ENCODE measurements at places on chromosomes 11 and 22.
A peak's percentile ranks its signal among the peaks of the same experiment; 100 is the strongest.

DNA sequence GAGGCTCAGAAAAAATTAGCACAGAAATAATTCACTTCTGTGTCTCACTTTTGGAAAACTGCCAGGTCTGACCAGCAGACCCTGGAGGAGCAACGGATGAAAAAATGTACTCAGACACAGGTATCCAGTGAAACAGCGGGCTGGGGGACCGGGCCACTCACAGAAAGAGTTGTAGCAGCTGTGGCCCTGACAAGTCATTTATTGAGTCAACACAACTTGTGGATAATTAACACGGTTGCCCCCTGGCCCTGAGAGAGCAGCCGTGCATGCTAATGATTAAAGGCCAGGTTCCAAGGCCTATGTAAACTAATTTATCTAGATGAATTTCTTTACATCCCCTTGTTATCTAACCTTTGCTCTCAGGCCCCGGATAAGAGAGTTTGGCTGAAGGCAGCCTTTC, 131.3 kb downstream of the AASDHPPT start:
- DNase-seq: peak; percentile 5

GRCh38 chr11:17845431-17845881, 110.9 kb downstream of the KCNC1 start:
- no peak for DNase-seq

- DNase-seq: peak; percentile 96
These were observed 18.1 kb upstream of the SCGB1A1 start for GRCh38 chr11:62400760-62401159.

GRCh38 chr11:15627560-15627959, 512.8 kb downstream of the INSC start:
- no peak for DNase-seq

DNA sequence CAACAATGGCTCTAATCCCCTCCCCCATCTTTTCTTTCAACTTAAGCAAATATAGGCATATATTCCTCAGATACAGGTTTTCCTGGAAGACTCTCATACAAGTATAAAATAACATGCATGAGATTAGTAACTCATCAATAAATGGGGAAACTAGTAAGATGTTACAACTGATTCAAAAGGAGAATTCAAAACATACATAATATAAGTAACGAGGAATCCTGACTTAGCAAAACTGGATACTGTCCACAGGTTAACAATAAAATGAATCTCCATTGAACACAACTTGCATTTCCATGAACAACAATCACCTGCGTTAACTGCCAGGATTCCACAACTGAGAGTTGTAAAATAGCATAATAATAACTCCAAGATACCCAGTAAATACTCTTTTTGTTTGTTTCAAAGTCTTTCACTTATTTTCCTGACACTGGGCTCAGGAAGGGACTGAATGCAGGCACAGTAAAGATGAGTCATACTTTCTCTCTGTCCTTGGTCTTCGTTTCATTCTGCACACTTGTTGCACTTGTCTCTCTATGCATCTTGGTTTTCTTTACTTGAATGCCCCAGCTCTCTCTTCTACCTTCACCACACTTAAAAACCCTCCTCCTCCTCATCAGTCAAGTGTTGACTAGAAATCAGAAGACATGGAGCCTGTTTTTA, 8.1 kb downstream of the APIP start:
- no peak for DNase-seq

- no peak for DNase-seq
These were observed 29.0 kb downstream of the DDX10 start for GRCh38 chr11:108693852-108694251.

GRCh38 chr11:67999201-67999629, 4.7 kb downstream of the UNC93B1 start:
- DNase-seq: no peak

GRCh38 chr11:10651656-10652361, 41.7 kb downstream of the IRAG1 start:
- DNase-seq: no peak

- DNase-seq: no peak
These were observed 301.8 kb upstream of the FAT3 start for GRCh38 chr11:91922846-91923245.

DNA sequence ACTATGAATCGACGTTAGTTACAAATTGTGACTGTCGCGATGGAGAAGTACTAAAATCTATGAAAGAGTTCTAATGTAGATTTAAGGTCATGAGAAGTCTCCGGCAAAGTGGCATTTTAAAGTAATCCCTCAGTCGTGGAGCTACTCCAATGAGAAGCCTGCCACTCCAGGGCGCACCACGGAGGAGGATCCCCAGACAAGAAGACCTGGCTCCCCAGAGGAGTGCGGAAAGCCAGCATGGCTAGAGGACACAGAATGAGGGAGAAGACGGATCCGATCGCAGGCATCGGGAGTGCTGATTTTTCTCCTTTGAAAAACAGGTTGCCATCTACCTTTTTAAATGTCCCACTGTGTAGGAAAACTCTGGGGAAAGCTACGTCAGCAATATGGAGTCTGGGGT, 141.6 kb upstream of the TEAD1 start:
- DNase-seq: no peak

DNA sequence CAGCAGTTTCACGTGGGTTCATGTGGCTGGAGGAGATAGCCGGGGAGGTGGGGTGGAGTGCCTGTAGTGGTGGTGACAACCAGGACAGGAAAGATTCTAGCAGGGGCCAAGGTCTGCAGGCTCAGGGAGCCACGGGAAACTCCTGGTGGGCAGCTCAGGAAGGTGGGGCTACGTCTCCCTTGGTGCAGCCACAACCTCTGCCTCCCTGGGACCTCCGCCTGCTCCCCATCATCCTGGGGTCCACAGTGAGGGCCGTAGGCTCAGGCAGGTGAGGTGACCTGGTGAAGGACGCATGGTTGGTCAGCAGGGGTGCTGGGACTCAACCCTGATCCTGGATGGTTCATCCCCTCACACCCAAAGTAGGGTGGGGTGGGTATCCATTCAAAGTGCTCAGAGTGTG, 524.1 kb downstream of the TBC1D22A start:
- no peak for DNase-seq

DNA sequence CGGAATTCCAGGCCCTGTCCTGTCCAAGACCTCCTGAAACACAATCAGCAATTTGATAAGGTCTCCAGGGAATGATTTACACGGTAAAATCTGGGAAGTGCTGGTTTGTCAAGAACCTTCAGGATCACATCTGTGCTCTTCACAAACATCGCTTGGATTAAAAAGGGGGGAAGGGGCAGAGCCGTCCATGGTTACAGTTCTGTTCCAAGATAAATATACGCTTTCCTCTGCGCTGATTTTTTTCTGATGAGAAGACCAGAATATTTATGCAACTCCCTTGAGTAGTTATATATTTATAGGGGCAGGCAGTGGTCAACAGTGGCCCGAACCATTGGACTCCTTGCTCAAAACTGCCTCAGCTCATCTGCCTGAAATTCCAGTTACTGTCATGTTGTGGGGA, 9.2 kb upstream of the APOL5 start:
- DNase-seq: no peak

DNA sequence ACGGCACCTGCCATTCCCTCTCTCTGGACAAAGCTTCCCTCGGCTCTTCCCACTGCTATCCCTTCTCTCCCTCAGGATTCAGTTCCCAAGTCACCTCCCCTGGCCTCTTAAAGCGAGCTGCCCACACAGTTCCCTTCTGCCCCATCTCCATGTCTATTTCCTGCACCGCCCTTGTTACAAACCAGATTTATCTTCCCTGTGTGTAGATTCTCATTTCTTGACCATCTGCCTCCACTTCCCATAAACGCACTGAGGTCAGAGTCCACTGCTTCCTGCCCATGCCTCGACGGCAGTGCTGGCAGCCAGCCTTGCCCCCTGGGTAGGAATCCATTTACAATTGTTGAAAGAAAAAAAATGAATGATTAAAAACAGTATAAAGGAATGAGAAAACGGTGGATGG, 11.6 kb upstream of the APOBEC3B start:
- DNase-seq: no peak

DNA sequence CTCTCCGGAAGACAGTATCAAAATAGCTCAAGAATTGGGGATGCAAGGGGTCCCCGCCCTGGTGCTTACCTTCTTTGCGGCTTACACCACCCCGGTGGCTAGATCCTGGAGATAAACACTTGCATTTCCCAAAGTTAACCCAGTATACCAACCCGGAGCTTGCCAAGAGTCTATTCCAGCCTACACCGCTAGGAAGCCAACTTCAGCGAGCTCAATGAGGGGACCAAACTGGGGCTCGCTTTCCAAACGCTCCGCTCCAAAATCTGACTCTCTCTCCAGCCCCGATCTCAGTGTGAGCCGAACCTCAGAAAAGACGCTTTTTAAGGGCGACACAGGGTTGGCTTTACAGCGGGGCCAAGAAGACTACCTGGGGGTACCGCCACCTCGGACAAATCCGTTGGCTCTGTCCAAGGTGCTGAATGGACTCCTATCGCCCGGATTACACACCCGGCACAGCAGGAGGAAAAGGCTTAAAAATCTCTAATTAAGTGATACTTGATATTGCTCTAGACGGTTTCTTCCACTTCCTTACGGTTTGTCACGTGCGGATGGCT, 20.1 kb upstream of the BDNF start:
- DNase-seq: peak; percentile 52

DNA sequence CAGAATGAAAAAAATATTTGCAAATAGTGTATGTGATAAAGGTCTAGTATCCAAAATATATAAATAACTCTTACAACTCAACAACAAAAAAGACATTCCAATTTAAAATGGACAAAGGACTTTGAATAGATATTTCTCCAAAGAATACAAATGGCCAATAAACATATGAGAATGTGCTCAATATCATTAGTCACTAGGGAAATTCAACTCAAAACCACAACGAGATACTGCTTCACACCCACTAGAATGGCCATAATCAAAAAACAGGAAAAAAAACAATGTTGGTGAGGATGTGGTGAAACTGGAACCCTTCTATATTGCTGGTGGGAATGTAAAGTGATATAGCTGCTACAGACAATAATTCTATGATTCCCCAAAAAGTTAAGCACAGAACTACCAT, 38.6 kb upstream of the RPS13 start:
- no peak for DNase-seq

- no peak for DNase-seq
These were observed 116.9 kb upstream of the LDLRAD3 start for GRCh38 chr11:35826949-35827348.

GRCh38 chr11:88353835-88354496, 16.4 kb upstream of the CTSC start:
- DNase-seq: no peak

GRCh38 chr11:23336961-23337360, 476.7 kb upstream of the CCDC179 start:
- DNase-seq: no peak

DNA sequence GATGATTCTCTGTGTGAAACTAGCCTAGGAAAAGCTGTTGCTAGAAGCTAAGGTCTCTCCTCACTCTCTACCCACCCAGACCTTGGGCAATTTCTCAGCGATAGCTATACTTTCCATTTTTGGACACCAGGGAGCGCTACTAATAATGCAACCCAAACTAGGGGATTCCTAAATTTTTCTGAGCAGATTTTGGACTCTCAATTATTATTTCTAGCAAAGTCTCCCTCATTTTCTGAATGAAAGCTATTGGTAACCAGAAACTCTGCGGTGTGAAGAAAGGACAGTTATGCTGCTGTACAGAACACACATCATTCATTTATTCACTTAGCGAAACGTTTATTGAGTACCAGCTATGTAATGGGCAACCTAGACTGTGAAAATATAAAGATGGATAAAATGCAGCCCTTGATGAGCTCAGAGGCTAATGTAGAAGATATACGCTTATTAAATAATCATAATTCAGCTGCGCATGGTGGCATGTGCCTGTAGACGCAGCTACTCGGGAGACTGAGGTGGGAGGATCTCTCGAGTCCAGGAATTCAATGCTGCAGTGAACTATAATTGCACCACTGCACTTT, 6.1 kb upstream of the STIM1 start:
- DNase-seq: peak; percentile 67

GRCh38 chr22:40982482-40983385, 31.6 kb downstream of the RBX1 start:
- DNase-seq: no peak

DNA sequence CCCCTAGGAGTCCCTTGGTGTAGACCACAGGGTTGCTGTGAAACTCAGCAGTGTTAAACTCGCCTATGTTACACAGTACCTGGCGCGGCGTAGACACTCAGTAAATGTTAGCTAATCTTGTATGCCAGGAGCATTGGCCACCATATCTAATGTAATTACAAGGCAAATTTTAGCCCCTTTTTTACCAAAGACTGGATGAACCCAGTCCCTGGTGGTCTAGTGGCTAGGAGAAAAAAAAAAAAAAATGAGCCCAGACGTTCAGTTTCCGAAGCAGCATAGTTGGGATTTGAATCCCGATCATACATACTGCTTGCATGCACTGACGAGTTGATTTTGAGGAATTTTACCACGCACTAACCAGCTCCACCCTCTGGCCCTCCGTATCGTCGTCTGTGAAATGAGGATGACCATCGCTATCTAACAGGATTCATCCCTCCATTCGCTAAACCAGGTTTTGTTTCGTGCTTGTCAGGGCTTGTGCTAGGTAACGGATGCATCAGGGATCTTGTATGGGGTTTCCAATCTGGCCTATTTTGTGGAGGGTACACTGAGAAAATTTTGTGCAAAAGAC, 688 bp downstream of the PTS start:
- peak; percentile 49 for DNase-seq

DNA sequence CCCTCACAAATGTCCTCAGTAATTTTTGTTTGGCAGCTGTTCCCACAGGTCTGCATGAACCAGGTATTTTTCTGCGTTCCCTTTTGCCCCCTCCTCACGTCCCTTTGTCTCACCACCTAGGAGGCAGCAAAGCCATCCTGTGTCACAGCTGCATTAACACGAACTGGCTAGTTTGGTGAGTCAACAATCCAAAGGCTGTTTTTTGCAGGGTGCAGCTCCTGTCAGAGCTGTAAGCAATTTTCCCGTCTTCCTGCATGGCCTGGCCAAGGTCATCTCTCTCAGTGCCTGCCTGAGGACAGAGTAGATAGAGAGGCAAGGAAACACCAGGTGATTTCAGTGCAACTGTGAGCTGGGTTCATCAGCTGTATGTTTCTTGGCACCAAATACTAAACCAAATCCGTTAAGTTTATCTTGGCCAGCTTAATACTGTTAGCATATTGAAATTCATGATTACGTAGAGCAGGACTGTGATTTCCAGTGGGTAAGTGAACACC, 20.6 kb upstream of the VSIG10L2 start:
- peak; percentile 11 for DNase-seq

Data from lung (tissue), 17 donors.